Endothelial cell of umbilical vein (primary cell): ENCODE measurements at places on chromosomes 2 and 18. TPM values are rescaled to one million over a fixed set of nuclear protein-coding genes. Genes with fewer than 3 reads are reported as not detected.
A peak's percentile ranks its signal among the peaks of the same experiment; 100 is the strongest.

DNA sequence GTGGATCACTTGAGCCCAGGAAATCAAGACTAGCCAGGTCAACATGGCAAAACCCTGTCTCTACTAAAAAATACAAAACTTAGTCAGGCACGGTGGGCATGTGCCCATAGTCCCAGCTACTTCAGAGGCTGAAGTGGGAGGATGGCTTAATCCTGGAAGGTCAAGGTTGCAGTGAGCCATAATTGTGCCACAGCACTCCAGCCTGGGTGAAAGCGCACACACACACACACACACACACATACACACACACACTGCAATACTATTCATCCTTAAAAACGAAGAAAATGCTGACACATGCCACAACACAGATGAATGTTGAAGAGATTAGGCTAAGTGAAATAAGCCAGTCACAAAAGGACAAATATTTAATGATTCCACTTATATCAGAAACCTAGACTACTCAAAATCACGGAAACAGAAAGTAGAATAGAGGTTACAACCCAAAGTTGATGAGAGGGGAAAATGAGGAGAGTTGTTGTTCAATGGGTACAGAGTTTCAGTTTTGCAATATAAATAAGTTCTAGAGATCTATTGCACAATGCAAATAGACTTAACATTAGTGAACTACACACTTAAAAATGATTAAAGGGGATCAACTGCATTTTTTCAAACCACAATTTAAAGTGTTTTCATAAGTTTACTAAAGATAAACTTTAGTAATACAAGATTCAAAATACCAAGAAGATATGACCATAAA is 114.5 kb downstream of the USP34 start:
- H3K27me3 ChIP-seq, result no peaks in the 10 kb centered on the region
- H3K4me1 ChIP-seq, result no peaks in the 10 kb centered on the region
- H3K27ac ChIP-seq, result no peak overlapping the region
- no peak for DNase-seq

DNA sequence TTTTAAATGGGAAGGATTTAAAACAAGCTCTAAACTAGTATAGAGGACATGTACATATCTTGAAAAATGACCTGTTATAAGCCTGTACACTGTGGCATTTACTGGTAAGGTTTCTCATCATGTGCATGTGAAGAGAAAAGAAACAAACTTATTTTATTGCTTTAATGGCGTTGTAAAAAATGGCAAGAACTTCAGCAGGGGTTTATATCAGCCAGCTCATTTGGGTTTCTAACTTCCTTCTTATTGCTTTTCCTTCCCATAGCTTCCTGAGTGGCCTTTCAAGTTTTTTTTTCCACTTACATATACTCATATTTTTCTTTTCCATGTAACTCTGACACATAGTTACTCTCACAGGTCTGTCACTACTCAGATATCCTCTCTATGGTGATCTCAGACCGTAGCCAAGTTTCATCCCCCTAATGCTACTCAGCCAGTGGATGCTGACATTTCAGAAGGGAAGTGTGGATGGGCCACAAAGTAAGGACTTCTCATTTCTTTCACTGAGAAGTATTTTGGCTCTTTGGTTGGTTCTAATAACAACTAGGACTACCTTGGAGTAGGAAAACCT is 198.2 kb downstream of the PARD3B start:
- no peaks in the 10 kb centered on the region for H3K36me3 ChIP-seq
- DNase-seq, result peak; percentile 61
- no peaks in the 10 kb centered on the region for H3K27me3 ChIP-seq
- H3K4me1 ChIP-seq, result no peaks in the 10 kb centered on the region
- H3K27ac ChIP-seq, result no peak overlapping the region

DNA sequence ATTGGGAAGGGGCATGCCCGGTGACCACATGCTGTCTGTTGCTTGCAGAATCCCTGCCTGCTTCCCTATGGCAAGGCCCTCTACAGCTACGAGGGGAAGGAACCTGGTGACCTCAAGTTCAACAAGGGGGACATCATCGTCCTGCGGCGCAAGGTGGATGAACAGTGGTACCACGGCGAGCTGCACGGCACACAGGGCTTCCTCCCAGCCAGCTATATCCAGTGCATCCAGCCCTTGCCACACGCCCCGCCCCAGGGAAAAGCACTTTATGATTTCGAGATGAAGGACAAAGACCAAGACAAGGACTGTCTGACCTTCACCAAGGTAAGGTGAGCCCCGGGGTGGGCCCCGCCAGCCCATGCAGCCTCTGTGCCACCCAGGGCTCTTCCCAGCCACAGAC is 218.6 kb downstream of the SH3RF3 start:
- no peak overlapping the region for H3K4me3 ChIP-seq
- no peaks in the 10 kb centered on the region for H3K27me3 ChIP-seq
- H3K4me1 ChIP-seq, result peaks cover 36% of the 10 kb centered on the region
- DNase-seq, result no peak

DNA sequence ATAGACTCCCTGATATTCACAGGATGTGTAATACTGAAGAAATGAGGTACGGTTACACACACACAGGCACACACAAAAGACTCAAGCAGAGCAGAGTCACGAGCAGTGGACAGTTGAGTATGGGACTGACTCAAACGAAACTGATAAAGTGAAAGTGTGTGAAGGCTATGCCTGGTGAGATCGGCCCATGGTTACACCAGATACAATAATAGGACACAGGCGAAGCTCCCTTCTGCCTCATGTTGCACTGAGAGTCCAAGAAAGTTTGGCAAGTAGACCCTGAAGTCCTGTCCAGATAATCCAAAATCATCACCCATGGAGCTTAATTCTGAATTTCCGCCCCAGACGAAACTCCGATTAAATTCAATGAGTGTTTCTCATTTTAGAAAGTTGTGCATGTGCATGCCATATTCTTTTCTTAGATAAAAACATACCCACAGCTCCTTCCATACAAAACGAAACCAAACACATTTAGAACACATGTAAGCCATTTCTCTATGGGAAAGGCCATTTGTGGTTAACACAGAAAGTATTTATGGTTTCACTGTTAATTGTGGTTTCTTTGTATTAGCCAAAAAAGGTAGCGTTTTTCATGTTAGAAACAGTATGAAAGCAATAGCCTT is 567.6 kb downstream of the PLCL1 start:
- no peak overlapping the region for H3K27ac ChIP-seq
- no peaks in the 10 kb centered on the region for H3K36me3 ChIP-seq
- H3K4me3 ChIP-seq, result no peak overlapping the region
- DNase-seq, result no peak
- no peaks in the 10 kb centered on the region for H3K27me3 ChIP-seq

GRCh38 chr2:69119104-69119894 is 106.3 kb downstream of the ANTXR1 start:
- no peaks in the 10 kb centered on the region for H3K27me3 ChIP-seq
- no peak for DNase-seq
- no peak overlapping the region for H3K27ac ChIP-seq
- H3K4me3 ChIP-seq, result no peak overlapping the region
- H3K36me3 ChIP-seq, result no peaks in the 10 kb centered on the region

DNA sequence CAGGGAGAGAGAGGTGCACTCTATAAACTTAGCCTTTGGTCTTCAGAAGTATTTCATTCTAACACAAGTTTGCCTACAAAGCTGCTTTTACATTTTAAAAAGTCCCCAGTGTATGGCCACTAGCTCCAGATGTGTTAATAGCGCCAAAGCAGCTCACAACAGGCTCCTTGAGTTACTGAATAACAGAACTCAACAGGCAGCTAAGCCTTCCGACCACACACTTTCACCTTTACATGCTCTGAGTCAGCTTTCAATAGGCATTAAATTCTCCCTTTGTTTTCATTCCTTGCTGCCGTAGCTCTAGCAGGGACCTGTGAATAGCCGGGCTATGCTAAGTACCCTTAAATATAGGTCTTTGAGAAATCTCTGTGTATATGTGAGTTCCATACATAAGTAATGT is 262.8 kb upstream of the PARD3B start:
- H3K27me3 ChIP-seq, result no peaks in the 10 kb centered on the region
- no peak overlapping the region for H3K27ac ChIP-seq
- no peaks in the 10 kb centered on the region for H3K36me3 ChIP-seq
- no peaks in the 10 kb centered on the region for H3K4me1 ChIP-seq
- DNase-seq, result no peak
- no peak overlapping the region for H3K4me3 ChIP-seq

- no peaks in the 10 kb centered on the region for H3K36me3 ChIP-seq
- H3K27me3 ChIP-seq, result no peaks in the 10 kb centered on the region
- DNase-seq, result no peak
- H3K4me3 ChIP-seq, result no peak overlapping the region
Measured at GRCh38 chr2:142533177-142533576, 344.3 kb upstream of the KYNU start.

DNA sequence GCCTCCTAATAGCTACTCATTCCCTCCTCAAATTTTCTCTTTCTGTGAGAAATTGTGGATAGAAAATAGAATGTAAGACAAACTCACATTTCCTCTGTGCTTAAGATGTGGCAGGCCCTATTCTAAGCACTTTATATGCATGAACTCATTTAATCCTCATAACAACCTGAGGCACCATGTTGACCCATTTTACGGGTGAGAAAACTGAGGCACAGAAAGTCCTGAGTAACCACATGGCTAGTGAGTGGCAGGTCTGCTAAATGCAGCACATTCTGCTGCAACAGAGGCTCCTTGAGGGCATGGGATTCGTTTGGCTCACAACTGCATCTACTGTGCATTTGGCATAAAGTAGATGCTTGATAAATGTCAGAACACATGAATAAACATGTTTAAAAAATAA is 22.7 kb upstream of the RNF149 start:
- H3K4me3 ChIP-seq, result no peak overlapping the region
- DNase-seq, result no peak
- H3K27ac ChIP-seq, result peak overlapping the region; percentile 95
- H3K36me3 ChIP-seq, result no peaks in the 10 kb centered on the region
- peaks cover 37% of the 10 kb centered on the region for H3K4me1 ChIP-seq

DNA sequence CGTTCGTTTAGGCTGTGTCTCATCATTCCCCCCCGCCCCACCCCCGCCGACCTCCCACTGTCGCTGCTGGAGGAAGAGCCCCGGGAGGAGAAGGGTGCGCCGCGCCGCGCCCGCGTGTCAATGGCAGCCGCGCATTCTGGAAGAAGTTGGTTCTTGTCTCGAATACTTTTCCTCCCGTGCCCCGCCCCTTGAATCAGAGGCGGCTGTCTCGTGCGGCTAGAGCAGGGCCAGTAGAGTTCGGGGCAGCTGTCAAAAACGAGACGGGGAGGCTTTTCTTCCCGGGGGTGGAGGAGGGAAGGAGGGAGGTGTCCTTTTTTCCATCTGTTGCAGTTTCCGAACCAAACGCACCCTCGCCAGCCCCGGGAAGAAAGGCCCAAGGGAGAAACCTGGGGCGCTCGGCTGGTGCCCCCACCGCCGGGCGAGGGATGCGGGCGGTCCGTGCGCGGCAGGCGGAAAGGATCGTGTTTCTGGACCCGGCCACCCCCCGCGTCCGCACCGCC is 410 bp upstream of the TGIF1 start:
- peak overlapping the region; percentile 90 for H3K4me3 ChIP-seq
- H3K4me1 ChIP-seq, result peaks cover 26% of the 10 kb centered on the region
- DNase-seq, result peak; percentile 74
- no peaks in the 10 kb centered on the region for H3K27me3 ChIP-seq
- H3K36me3 ChIP-seq, result no peaks in the 10 kb centered on the region

- H3K27me3 ChIP-seq, result no peaks in the 10 kb centered on the region
- no peak for DNase-seq
Measured at GRCh38 chr2:201059961-201060755, 11.3 kb downstream of the HYCC2 start.

GRCh38 chr2:102190430-102191107 is 3.7 kb downstream of the IL1RL2 start:
- no peak overlapping the region for H3K27ac ChIP-seq
- DNase-seq, result no peak
- no peak overlapping the region for H3K4me3 ChIP-seq
- H3K36me3 ChIP-seq, result no peaks in the 10 kb centered on the region
- H3K27me3 ChIP-seq, result no peaks in the 10 kb centered on the region
- H3K4me1 ChIP-seq, result peaks cover 10% of the 10 kb centered on the region

DNA sequence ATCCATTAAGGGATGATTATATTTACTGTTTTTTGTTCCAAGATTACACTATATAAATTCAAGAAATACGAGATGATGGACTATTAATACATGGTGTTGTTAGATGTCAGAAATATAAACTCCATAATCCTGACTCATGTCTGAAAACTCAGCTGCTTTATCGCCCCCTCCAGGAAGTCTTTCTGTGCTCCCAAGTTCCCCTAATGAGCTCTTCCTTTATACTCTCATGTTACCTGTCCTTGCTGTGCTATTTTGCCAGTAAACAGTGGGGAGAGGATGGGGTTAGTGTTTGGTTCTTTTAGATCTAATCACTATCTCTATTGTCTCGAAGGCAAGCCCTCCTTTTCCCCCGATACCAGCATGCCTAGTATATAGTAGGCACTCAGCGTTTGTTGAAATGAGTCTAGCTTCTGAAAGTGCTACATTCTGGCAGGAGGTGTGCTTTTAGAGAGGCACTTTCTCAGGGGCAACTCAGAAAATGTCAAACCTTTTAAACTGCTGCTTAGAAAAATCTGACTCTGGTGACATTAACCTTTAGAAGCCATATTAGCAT is 21.4 kb upstream of the BARD1 start:
- no peaks in the 10 kb centered on the region for H3K4me1 ChIP-seq
- H3K4me3 ChIP-seq, result no peak overlapping the region
- H3K36me3 ChIP-seq, result no peaks in the 10 kb centered on the region
- DNase-seq, result peak; percentile 40

DNA sequence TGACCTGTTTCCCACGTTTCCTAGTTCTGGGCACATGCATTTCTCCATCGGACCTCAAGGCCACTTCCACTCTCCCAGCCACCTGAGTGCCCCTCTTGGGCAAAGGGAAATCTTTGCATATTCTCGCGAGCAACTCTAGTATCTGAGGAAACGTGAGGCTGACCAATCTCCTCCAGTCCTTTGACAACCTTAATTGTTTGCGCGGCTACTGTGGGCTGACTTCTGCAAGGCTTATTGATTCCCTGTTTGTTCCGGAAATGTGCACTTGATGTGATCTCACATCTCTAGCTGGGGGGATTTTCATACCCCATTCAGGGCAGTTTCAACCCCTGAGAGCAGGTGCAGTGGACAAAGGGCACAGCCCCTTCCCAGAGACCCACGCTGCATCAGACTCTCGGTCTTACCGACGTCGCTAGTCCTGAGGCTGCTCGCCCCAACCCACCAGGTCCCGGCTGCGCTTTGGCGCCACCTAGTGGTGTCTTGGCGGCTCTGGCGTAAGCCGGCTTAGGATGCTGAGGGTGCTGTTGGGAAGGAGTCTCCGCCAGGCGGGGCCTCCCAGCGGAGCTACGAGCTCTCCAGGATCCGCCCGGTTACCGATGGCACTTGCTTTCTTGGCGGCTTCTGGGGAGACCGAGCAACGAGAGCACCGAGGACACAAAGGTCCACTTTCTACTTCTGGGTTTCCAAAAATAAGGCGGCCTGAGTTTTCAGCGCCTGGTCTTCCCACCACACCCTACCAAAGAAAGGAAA is 24.8 kb upstream of the SPR start:
- no peak overlapping the region for H3K27ac ChIP-seq
- H3K4me1 ChIP-seq, result peaks cover 6% of the 10 kb centered on the region
- peak; percentile 92 for DNase-seq
- H3K4me3 ChIP-seq, result no peak overlapping the region

- no peaks in the 10 kb centered on the region for H3K4me1 ChIP-seq
- H3K27me3 ChIP-seq, result no peaks in the 10 kb centered on the region
- H3K27ac ChIP-seq, result no peak overlapping the region
- no peaks in the 10 kb centered on the region for H3K36me3 ChIP-seq
- H3K4me3 ChIP-seq, result no peak overlapping the region
Measured at GRCh38 chr18:74013955-74014354, 133.7 kb downstream of the FBXO15 start.

Gene ALKAL2
- polyA plus RNA-seq, result not detected in 2 replicates

Gene CPLX4
- polyA plus RNA-seq, result not detected in 2 replicates

Gene VWA3B
- polyA plus RNA-seq, result not detected in 2 replicates

Gene CDCA7
- polyA plus RNA-seq, result 12.1 and 14.9 TPM in 2 replicates

Gene CCBE1
- polyA plus RNA-seq, result 0.04 TPM in 1 of 2 replicates, not detected in the other

Gene ZNF385B
- polyA plus RNA-seq, result not detected in 2 replicates

Gene ANKRD53
- 1.4 and 1.7 TPM in 2 replicates for polyA plus RNA-seq

Gene SIGLEC15
- polyA plus RNA-seq, result not detected in 2 replicates

Gene ANXA4
- polyA plus RNA-seq, result 29.4 and 42.2 TPM in 2 replicates

Gene SP100
- 24.2 and 33.7 TPM in 2 replicates for polyA plus RNA-seq
